ENCODE measurements at places on chromosomes 2 and 18. TPM values are rescaled to one million over a fixed set of nuclear protein-coding genes. Genes with fewer than 3 reads are reported as not detected.

RELCH gene
- total RNA-seq: 54.5 TPM

GRCh38 chr2:30631051-30631671, 176.1 kb downstream of the CAPN13 start:
- DNase-seq: no peak

- DNase-seq: no peak
Observed at GRCh38 chr2:25082002-25082622, 40.2 kb downstream of the EFR3B start.

GRCh38 chr2:58540681-58541080, 299.6 kb upstream of the FANCL start:
- DNase-seq: no peak

- no peak for DNase-seq
Observed at GRCh38 chr2:199742884-199743283, 108.1 kb downstream of the FTCDNL1 start.

DNA sequence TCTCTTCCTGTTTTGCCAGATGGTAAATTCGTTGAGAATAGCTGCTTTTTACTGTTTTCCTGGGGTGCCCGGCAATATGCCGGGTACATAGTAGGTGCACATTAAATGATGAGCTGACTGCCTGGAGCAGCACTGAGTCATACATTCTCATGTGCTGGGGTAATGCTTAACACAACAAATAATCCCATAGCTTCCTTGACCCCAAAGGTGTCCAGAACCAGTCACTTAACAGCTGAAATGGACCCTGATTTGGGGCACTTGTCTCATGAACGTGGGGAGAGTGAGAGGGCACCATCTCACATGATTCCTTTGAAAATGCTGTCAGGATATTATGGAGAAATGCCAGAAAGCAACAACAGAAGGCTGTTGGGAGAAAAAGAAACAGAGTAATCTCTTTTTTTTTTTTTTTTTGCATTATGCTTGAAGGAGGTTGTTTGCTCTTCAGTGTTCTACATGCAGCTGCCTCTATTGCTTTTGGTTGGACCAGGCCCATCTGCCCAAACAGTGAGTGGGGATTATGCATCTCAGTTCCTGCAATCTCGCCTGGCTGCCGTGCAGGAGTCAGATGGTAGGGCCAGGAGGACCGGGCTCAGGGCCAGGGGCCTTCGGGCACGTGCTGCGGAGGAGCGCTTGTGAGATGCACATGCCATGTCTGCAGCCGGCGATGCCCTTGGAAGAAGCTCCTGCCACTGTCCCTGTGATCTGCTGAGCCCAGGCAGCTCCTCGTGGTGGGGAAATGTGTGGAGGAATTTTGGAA, 162.1 kb downstream of the SH3RF3 start:
- no peak for DNase-seq

DNA sequence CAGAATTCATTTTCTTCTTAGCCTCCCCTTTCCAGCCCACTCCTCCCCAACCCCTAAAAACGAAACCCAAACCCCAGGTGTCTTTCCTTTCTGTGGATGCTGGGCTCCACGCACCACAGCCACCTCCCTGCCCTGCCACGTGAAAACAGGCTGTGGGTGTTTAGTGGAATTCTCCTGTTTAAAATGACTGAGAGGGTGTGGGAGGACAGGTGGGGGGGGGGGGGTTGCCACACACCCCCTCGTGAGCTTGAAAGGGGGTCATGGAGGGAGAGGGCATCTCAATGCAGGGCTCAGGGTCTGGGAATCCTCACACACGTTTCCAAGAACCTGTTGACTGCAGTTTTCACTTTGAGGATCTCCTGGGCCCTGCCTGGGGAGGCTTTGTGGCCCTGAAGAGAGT, 110.3 kb downstream of the FAM210A start:
- no peak for DNase-seq

DNA sequence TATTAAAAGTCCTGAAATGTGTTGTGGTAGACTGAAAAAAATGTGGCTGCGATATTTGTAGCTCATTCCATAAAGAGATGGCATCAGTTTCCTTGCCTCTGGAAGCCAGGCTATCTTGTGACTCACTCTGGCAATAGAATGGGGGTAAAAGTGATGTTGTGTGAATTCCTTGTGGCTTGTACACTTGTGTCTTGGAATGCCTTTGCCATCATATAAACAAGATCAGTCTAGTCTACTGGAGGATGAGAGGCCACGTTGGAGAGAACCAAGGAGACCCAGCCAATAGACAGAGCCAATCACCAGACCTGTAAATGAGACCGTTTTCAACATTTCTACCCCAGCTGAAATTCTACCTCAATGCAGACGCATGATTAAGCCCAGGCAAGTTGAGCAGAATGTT, 254.1 kb downstream of the TRIB2 start:
- no peak for DNase-seq

GRCh38 chr2:119197126-119197405, 26.6 kb upstream of the STEAP3 start:
- DNase-seq: no peak

Data from Calu3 (cell line).